ENCODE measurements at places on chromosomes 11 and 22.

- DNase-seq, result peak; percentile 74
Observed at GRCh38 chr11:8314916-8315315, 51.2 kb upstream of the LMO1 start.

- DNase-seq, result no peak
Observed at GRCh38 chr11:78196661-78197091, 8.0 kb downstream of the USP35 start.

- peak; percentile 76 for DNase-seq
Observed at GRCh38 chr11:832529-833113, at the start of gene CD151. Gene CD151, plus strand, starts transcription at chr11:832952. Its CDS starts 3,118 bp downstream, at chr11:836070.

DNA sequence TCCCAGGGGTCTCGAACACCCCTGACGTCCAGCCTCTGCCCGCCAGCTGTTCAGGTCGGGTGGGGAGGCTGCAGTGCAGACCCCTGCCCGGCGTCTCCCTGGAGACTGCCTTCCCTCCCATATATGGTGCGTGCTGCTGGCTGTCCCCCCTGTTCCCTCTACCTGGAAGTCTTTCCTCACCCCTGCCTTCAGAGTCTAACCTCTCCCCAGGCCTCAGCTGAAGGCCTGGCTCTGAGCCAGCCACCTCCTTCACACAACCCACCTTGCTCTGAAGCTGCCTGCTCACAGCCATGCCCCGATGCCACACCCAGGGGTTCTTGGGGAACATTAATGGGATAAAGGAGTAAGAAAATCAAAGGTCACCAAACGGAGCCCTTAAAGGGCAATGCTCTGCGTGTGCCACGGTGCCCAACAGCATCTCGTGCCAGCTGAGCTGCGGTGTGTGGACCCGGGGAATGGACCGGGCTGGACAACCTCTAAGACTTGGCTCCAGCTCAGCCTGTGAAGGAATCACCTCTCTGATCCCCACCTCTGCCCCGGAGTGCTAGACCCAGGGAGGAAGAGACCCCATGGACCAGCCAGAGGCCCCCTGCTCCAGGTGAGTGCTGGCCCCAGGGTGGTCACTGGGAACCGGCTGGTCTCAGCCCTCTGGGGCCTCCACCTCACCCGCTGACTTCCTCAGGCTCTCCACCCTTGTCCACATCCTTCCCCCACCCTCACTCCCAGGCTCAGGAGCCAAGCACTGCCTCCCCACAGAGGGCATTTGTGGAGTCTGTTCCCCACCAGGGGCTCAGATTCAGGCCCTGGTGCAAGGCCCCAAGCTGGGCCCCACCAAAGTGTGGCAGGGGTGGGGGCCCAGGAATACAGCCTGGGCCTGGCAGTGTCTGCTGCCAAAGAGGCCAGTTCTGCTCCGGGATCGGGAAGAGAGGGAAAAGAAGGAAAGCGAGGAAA lies at the start of gene NLRP6:
Gene NLRP6 (plus strand): TSS at position 407 of the 951 bp plus-strand sequence. CDS start 163 bp downstream, at position 570.
- no peak for DNase-seq

DNA sequence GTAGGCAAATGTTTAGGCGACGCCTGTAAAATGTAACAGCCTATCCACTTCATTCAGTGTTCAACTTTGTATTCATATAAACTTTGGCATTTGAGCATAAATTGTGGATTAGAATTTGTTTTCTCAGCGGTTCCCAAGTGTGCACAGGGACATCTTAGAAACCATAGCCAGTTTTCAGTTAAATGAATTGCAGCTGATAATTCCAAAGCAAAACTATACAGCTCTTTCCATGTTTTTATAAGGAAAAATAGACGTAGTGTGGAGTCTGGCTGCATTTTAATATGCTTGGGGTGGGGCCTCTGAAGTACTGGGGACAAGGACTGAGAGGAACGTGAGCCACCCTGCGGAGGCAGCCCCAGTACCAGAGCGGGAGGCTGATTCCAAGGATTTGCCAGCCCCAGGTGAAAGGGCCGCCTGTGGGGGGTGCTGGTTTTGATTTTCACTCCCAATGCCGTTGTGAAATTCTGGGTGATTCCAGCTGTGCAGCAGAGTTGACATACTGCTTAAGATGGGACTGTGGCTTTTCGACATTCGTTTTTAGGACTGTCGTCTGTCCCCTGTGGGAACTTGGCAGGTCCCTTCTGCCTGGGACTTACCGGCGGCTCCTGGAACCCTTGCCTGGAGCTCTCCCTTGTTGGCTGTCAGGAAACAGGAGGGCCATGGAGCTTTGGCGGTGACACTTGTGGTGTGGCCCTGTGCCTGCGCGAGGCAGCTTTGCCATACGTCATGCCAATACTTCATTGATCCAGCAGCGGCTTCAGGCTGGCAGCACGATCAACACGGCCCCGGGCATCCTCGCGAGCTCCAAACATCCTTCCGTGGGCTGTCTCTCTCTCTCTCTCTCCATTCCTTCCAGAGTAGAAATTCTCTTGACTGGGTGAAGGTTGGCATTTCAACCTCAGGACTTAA lies 370.9 kb downstream of the TBC1D22A start:
- no peak for DNase-seq

DNA sequence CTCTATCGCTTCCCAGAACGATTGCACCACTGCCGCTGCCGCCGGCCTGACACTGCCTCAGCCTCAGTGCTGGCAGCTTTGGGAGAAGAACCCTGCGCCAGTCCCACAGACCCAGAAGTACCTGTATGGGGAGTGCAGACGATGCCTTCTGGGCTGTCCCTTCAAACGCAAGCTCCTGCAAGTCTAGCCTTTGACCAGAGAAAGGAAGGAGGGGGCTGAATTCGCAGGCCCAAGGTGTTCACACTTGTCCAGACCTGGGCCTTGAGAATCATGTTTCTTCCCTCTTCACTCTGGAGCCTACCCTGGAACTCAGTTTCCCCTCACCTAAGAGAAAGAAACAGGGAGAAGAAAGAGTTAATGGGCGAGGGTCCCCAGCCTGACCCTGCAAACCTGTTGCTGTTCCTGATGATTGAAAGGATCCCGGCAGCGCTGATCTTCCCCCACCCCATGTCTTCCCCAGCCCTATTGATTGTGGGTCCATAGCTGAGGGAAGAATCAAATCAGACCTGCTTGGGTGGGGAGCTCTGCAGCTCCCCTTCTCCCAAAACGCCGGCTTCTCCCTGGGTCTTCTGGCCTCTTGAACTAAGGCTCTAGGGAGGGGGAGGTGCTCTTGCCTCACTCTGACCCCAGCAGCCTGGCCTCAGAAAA lies 786 bp upstream of the MCAM start:
- no peak for DNase-seq

- no peak for DNase-seq
Observed at GRCh38 chr11:36890121-36890679, 292.2 kb upstream of the RAG2 start.

GRCh38 chr11:114130115-114130576 lies 70.6 kb downstream of the ZBTB16 start:
- no peak for DNase-seq

All from NCI-H82 (cell line).